Sigmoid colon (tissue), 7 donors: ENCODE measurements at places on chromosomes 2 and 18. TPM values are rescaled to one million over a fixed set of nuclear protein-coding genes. Genes with fewer than 3 reads are reported as not detected.

DNA sequence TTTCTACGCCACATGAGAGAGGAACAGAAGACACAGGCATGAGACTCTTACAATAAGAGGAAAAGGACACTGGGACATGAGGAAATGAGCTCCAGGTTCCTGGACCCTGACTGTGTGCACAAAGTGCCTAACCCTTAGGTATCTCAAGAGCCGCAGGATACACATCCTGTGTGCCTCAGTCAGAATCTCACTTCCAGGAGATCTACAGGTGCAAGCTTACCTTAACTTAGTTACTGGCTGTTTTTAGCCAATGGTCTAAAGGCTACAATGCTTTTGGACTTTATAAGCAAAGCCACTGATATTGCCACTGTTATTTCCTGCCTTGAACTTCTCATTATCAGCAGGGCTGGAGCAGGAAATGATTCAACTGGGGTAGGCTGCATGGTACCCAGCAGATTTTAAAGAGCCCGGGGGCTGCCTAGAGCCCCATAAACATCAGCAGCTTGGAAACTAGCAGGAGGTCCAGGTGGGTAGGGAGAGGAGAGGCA, 254.4 kb downstream of the ZNF521 start:
- H3K27ac ChIP-seq: no peak overlapping the region
- no peak overlapping the region for H3K4me3 ChIP-seq
- DNase-seq: no peak
- no peaks in the 10 kb centered on the region for H3K27me3 ChIP-seq

DNA sequence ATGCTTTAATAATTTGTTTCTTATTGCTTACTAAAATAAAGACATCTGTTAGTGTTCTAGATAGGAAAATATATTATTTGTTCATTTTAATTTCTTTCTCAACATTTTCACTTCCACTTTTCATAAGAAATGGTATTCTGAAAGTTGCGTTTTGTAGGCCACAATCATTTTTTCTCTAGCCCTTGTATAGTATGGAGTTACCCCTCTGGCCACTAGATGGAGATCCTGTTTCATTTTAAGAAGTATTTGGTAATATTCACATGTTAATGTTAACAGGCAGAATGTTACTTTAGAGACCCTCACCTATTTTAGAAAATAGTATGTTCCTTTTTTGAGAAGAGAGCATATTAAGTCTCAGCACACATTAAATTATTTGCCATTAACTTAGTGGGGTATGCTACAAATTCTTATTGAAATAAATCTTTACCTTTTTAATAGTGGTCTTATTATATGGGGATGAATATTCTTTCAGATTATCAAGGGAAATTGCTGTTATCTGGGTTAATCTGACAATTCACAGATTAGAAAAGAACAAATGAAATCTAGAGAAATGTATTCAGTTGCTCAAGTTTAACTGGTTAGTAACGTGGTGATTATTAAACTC, 73.9 kb upstream of the TTC27 start:
- no peak overlapping the region for H3K27ac ChIP-seq
- H3K36me3 ChIP-seq: peaks cover 14% of the 10 kb centered on the region
- DNase-seq: no peak
- no peaks in the 10 kb centered on the region for H3K27me3 ChIP-seq
- no peak overlapping the region for H3K4me3 ChIP-seq

DNA sequence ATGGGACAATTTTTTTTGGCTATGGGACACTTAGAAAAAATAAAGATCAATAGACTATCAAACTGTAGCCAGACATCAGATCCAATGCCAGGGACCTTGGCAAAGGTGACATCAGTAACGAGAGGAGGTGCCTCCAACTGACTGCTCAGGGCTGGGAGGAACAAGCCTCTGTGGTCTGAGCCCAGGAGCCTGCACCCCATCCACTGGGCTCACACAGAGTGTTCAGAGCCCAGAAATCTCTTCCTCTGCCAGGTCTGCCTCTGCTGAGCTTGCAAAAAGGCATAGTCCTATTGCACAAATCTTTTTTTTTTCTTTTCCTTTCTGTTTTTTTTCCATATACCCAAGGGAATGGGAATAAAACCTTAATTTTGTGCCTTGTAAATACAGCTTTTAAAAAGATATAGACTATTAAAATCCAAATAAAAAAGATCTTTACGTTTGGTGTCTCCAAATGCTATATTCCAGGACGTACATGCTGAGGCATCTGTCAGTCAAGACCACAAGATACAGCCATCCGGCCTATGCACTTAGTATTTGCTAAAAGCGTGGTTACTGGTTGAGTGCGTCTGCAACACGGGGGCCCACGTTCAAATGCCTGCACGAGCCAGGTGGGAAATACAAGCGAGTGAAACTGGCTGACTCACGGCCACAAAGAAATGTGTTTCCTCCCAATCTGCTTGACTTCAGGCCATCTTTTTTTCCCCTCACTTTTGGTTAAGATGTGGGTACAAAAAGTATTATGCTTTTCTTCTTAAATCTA, 7.8 kb upstream of the ARHGAP25 start:
- no peak overlapping the region for H3K4me3 ChIP-seq
- H3K27ac ChIP-seq: no peak overlapping the region
- no peak for DNase-seq

- no peak overlapping the region for H3K4me3 ChIP-seq
- no peaks in the 10 kb centered on the region for H3K36me3 ChIP-seq
- no peak overlapping the region for H3K27ac ChIP-seq
- H3K27me3 ChIP-seq: no peaks in the 10 kb centered on the region
- DNase-seq: no peak
- H3K4me1 ChIP-seq: peaks cover 25% of the 10 kb centered on the region
Measured at GRCh38 chr2:197128897-197129296, 181.7 kb downstream of the ANKRD44 start.

DNA sequence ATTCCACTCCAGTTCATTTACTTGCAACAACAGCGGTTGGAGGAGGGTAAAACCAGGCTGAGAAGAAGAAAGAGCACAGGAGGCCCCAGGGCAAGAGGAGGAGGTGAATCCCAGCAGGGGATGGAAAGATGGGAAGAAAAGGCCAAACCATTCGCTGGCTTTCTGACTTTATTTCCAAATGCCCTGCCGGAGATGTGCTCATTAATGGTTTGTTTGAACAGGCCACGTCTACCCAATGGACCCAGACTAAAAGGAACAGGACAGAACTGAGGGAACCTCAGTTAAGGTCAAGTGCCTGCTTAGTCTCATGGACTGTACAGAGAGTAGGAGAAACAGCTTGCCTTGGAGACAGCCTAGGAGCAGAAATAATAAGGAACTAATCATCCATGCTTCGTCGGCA, 121.6 kb upstream of the NDUFV2 start:
- no peaks in the 10 kb centered on the region for H3K36me3 ChIP-seq
- no peaks in the 10 kb centered on the region for H3K27me3 ChIP-seq
- peaks cover 71% of the 10 kb centered on the region for H3K4me1 ChIP-seq
- no peak for DNase-seq
- no peak overlapping the region for H3K4me3 ChIP-seq
- H3K27ac ChIP-seq: no peak overlapping the region

DNA sequence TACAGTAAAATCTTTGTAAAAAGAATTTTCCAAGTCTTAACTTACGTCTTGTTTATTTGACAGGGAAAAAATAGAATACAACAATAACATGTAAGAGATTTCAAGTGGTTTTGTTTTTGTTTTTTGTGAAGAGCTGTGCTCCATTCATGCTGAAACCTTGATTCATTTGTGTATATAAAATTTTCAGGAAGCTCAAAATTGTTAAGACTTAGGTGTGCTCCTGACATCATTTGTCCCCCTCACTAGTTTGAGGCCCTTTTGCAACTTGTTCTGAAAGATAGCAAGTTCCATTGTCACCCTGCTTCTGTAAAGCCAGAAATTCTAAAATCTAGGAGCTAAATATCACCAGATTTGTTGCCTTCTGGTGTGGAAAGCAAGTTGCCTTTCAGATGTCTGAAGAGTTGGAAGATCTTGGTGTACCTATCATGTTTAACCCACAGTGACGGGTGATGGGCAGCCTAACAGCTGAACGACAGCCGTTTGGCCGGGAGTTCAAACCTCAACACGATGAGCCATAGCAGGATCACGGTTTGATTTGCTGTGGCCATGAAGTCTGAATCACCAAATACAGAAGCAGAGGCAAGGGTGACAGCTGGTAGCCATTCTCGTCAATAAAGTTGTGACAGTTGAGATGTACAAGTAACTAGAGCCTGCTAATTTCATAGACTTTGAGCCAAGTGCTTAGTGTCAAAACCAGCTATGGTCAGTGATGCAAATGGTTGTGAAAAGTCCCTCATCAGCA, 205.5 kb upstream of the SP5 start:
- H3K27ac ChIP-seq: no peak overlapping the region
- H3K36me3 ChIP-seq: no peaks in the 10 kb centered on the region
- H3K27me3 ChIP-seq: no peaks in the 10 kb centered on the region

- H3K4me1 ChIP-seq: peaks cover 17% of the 10 kb centered on the region
- H3K27ac ChIP-seq: no peak overlapping the region
- no peaks in the 10 kb centered on the region for H3K27me3 ChIP-seq
Measured at GRCh38 chr18:48892146-48892855, 58.5 kb downstream of the SMAD7 start.

DNA sequence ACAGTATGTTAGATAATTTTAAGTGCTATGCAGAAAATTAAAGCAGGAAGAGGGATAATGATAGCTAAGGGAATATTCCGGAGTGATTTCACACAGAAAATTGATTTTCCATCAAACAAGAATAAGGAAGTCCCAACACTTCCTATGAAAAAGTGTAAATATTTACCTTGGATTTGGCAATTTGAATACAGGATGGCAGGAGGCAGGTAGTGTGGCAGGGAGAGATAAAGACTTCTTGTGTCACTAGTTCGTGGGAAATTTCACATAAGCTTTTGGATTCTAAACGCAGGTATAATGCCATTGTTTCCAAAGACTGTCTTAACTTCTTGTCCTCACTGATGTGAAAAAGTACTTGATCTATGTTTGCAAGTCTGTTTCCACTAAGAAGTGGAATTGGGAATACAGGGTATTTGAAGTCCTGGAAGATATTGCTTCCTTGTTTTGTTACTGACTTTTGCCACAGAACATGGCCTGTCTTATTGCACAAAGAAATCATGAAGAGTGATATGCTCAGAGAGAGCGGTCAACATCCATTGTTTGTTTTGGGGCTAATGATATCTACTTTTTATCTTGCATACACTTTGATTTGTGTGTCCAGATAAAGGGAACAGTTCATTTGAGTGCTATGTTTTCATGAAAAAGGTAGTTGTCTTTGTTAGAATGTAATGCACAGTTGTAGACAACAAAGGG, 1216.1 kb upstream of the FAM98A start:
- H3K4me1 ChIP-seq: no peaks in the 10 kb centered on the region
- H3K27ac ChIP-seq: no peak overlapping the region
- DNase-seq: no peak
- no peaks in the 10 kb centered on the region for H3K27me3 ChIP-seq

- DNase-seq: no peak
- H3K4me3 ChIP-seq: no peak overlapping the region
- H3K27ac ChIP-seq: no peak overlapping the region
- no peaks in the 10 kb centered on the region for H3K4me1 ChIP-seq
- H3K27me3 ChIP-seq: no peaks in the 10 kb centered on the region
Measured at GRCh38 chr18:35408843-35409261, 31.7 kb upstream of the ZNF396 start.

DNA sequence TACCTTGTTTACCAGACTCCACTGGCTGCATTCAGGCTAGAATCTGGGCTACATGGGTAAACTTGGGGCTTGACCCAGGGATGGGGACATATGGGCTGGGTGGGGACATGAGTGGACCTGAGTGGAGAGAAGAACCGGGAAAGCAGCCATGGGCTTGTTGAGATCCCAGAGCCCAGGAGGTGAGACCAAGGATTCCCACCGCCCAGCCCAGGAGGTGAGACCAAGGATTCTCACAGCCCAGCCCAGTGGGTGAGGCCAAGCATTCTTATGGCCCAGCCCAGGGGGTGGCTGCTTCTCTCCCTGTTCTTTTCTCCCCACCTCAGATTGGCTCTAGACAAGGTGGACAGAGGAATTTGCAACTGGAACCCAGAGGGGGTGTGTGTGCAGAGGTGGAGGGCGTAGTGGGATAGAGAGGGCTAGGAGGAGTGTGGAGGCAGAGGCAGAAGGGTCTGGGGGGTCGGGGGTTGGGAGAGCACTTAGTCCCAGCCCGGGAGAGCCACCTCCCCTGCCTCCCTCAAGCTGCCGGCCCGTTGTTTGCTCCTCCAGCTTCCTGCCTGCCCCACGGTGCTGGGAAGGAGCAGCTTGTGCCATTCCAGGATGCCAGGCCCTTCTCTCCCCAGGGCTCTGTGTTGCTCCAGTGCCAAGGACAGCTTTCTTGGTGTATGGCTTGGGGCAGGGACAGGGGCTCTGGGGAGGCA, 25.6 kb downstream of the GLI2 start:
- H3K27ac ChIP-seq: no peak overlapping the region
- H3K4me1 ChIP-seq: no peaks in the 10 kb centered on the region
- H3K4me3 ChIP-seq: no peak overlapping the region

GRCh38 chr2:8157621-8158430, 524.0 kb upstream of the ID2 start:
- DNase-seq: no peak
- no peak overlapping the region for H3K27ac ChIP-seq
- no peak overlapping the region for H3K4me3 ChIP-seq
- H3K27me3 ChIP-seq: no peaks in the 10 kb centered on the region

- no peak overlapping the region for H3K4me3 ChIP-seq
- no peaks in the 10 kb centered on the region for H3K36me3 ChIP-seq
- H3K4me1 ChIP-seq: no peaks in the 10 kb centered on the region
Measured at GRCh38 chr2:18009891-18010290, 131.4 kb downstream of the KCNS3 start.

- H3K4me3 ChIP-seq: no peak overlapping the region
- H3K4me1 ChIP-seq: no peaks in the 10 kb centered on the region
- no peaks in the 10 kb centered on the region for H3K36me3 ChIP-seq
- no peaks in the 10 kb centered on the region for H3K27me3 ChIP-seq
- H3K27ac ChIP-seq: no peak overlapping the region
Measured at GRCh38 chr2:98234776-98235175, 111.5 kb upstream of the CNGA3 start.

DNA sequence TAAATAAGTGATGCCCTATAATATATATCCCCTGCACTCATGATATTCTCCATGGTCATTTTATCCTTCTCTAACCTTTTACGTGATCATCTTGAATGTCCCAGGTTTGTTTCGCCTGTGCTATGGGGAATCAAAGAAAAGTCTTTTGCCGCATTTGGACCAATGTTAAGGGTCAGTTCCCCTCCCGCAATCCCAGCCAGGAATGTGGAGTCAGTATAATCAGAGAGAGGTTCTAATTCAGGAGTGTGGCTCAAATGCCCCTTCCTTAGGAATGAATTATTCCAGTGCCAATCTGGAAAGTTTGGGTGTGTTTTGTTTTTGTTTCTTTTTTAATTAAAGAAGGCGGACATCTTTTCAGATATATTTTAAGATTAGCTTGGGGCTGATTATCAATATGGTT, 41.8 kb downstream of the PMS1 start:
- no peak overlapping the region for H3K27ac ChIP-seq
- H3K4me1 ChIP-seq: no peaks in the 10 kb centered on the region
- no peak for DNase-seq
- no peaks in the 10 kb centered on the region for H3K36me3 ChIP-seq
- no peak overlapping the region for H3K4me3 ChIP-seq

The ATP8B1 gene
- total RNA-seq: 14.9 TPM

The BAZ2B gene
- total RNA-seq: 156 TPM

The ACKR3 gene
- total RNA-seq: 17.0 TPM

The CABYR gene
- total RNA-seq: 0.83 TPM

The RPRM gene
- 17.4 TPM for total RNA-seq
